IMR-90 (cell line): ENCODE measurements at places on chromosomes 5 and 9. TPM values are rescaled to one million over a fixed set of nuclear protein-coding genes. Genes with fewer than 3 reads are reported as not detected.

- no peaks in the 10 kb centered on the region for H3K36me3 ChIP-seq
- H3K27ac ChIP-seq, result peak overlapping the region; percentile 5
- peak; percentile 82 for DNase-seq
Observed at GRCh38 chr9:113558632-113559502, 95.3 kb downstream of the RGS3 start.

DNA sequence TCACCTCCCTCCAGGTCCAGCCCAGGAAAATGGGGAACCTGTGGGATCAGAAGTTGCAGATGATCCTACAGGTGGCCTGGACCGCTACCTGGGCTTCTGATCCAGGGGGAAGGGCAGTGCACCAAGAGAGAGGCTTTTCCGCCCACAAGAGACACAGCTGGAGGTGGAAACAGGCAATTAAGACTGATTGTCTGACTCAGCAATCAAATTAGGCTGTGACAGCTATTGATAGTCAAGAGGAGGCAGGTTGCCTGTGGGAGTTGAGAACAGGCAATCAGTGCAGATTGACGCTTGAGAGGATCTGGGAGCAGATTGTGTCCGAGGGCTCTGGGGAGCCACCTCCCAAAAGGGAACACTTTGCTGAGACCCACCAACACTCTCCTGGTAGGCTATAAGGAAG, 71.1 kb upstream of the SLC44A1 start:
- H3K36me3 ChIP-seq, result no peaks in the 10 kb centered on the region
- H3K27ac ChIP-seq, result no peak overlapping the region
- H3K4me3 ChIP-seq, result no peak overlapping the region
- no peaks in the 10 kb centered on the region; the same call in 1 of the 2 replicates for H3K4me1 ChIP-seq
- no peak for DNase-seq

GRCh38 chr5:108521841-108522506, 140.1 kb upstream of the FBXL17 start:
- no peak overlapping the region for H3K27ac ChIP-seq
- H3K4me1 ChIP-seq, result peaks cover 3% of the 10 kb centered on the region
- no peaks in the 10 kb centered on the region for H3K36me3 ChIP-seq
- peaks cover 2% of the 10 kb centered on the region; the same call in 1 of the 2 replicates for H3K27me3 ChIP-seq

The TMEM252 gene
- total RNA-seq, result not detected in 2 replicates

DNA sequence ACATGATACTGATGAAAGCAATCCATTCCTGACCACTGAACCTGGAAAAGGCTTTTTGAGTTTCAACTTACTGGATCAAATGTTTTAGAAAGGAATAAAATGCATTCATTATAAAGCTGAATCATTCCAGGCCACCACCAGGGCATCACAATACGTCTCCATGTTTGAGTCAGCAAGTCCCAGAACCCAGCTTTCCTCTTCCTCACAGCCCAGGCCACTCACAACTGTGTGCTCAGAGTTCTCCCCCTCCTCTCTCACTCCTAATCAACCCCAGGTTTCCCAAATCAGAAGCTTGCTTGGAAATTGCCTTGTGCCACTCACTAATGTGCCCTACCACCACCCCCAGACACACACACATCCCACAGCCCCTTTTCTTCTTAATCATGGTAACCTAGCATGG, 91.7 kb downstream of the GNA14 start:
- H3K4me3 ChIP-seq, result no peak overlapping the region
- peaks cover 2% of the 10 kb centered on the region; the same call in 1 of the 2 replicates for H3K27me3 ChIP-seq
- H3K4me1 ChIP-seq, result no peaks in the 10 kb centered on the region
- no peak overlapping the region for H3K27ac ChIP-seq
- DNase-seq, result no peak

The FAM221B gene
- total RNA-seq, result not detected in 2 replicates

DNA sequence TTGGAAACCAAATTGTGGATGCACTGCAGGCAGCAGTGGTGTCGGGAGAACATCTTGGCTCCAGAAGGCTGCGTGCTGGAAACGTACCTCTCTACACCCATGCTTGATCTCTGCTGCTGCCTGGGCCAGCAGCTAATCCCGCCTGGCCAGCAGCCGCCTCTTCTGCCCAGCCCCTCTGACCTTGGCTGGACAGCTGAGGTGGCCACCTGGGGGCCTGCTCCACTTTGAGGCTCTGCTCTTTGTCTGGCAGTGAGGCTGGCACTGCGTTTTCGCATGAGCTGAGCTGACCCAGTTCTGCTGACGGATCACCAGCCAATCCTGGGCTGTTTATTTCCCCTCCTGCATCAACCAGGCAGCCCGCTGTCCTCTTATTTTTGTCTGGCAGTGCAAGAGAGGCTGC, 154.9 kb downstream of the TENT4A start:
- no peaks in the 10 kb centered on the region for H3K4me1 ChIP-seq
- H3K4me3 ChIP-seq, result no peak overlapping the region
- no peaks in the 10 kb centered on the region for H3K36me3 ChIP-seq
- H3K27me3 ChIP-seq, result no peaks in the 10 kb centered on the region
- H3K27ac ChIP-seq, result no peak overlapping the region
- DNase-seq, result no peak

- H3K27me3 ChIP-seq, result no peaks in the 10 kb centered on the region; the same call in 1 of the 2 replicates
- H3K36me3 ChIP-seq, result no peaks in the 10 kb centered on the region
- H3K4me1 ChIP-seq, result peaks cover 5% of the 10 kb centered on the region
- peak overlapping the region; percentile 90 for H3K27ac ChIP-seq
- H3K4me3 ChIP-seq, result peak overlapping the region; percentile 43
- DNase-seq, result peak; percentile 95
Observed at GRCh38 chr9:37471942-37472684, 6.9 kb upstream of the ZBTB5 start.

DNA sequence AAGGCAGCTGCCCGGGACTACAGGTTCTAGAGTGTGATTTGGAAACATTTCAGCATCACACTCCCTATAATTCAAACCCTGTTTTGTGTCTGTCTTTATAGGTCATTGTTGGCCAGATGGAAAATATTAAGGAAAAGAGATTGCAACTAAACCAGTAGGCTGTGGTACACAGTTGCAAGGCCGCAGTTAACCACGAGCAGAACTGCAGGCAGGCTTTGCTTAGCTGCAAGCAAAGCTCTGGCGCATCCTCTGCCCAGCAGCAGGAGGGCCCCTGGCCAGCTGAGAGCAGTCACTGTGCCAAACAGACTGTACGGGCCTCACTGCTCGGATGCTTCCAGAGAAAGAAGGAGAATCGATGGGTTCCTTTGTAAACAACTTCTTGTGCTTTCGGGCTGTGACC, 204.5 kb downstream of the DENND1A start:
- no peaks in the 10 kb centered on the region for H3K36me3 ChIP-seq
- no peaks in the 10 kb centered on the region for H3K27me3 ChIP-seq
- H3K4me1 ChIP-seq, result no peaks in the 10 kb centered on the region
- DNase-seq, result peak; percentile 13
- no peak overlapping the region for H3K4me3 ChIP-seq

DNA sequence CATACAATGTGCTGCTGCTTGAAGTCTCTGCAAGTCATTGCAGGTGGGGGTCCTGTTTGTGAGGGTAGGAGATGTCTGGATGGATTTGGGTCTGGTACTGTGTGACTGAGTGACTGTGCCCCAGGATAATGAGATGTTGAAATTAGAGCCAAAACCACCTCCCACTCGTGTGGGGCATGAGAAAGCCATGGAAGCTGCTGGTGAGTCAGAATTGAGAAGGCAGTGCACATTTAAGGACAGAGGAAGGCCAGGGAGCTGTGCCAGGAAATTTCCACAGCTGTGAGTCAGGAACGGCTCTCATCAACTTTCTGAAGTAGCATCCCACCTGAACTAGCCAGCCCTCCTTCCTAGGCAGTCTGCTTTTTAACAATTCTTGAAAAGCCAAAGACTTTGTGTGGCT, 229.8 kb downstream of the DRD1 start:
- H3K27me3 ChIP-seq, result no peaks in the 10 kb centered on the region
- H3K36me3 ChIP-seq, result no peaks in the 10 kb centered on the region
- DNase-seq, result peak; percentile 97
- no peak overlapping the region for H3K27ac ChIP-seq
